Muscle of leg (tissue), 16 donors: ENCODE measurements at places on chromosomes 12 and 14. TPM values are rescaled to one million over a fixed set of nuclear protein-coding genes. Genes with fewer than 3 reads are reported as not detected.

DNA sequence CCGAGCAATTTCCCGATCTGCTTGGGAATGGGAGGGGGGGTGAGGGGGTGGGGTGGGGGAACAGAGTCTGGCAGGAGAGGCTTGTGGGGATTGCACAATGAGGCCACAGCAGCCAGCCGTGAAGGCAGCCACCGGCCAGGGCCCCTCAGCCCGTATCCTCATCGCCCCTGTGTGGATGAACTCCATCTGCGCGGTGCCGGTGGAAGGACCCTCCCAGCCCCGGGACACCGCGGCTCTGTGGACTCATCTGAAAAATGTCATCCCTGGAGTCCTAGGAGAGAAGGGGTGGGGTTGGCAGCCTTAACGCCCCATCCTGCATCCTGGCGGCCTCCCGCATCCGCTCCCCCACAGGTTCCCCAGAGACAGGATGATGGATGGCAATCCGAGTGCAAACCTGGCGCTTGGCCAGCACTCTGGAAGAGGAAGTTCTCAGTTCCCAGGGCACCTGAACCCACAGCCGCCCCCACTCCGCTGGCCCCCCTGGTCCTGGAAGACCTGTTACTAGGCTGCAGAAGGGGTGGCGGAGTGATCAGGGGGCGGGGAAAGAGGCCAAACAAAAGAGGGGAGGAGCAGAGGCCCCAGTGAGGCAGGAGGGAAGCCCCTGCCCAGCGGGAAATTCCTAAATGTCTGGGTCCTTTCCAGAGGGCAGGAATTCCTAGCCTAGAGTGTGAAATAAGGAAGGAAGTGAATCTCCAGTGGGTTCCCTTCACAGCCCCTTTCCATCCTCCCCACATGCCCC lies 1.2 kb upstream of the TNFAIP2 start:
- peaks cover 27% of the 10 kb centered on the region for H3K27me3 ChIP-seq
- H3K4me3 ChIP-seq, result peak overlapping the region; percentile 4
- H3K27ac ChIP-seq, result peak overlapping the region; percentile 97
- peak; percentile 95 for DNase-seq
- peaks cover 7% of the 10 kb centered on the region for H3K36me3 ChIP-seq

GRCh38 chr14:104743461-104744380 lies 9.2 kb upstream of the SIVA1 start:
- peaks cover 59% of the 10 kb centered on the region for H3K36me3 ChIP-seq
- H3K27me3 ChIP-seq, result no peaks in the 10 kb centered on the region

- H3K36me3 ChIP-seq, result no peaks in the 10 kb centered on the region
- H3K4me3 ChIP-seq, result no peak overlapping the region
- DNase-seq, result no peak
- H3K4me1 ChIP-seq, result no peaks in the 10 kb centered on the region
- H3K27me3 ChIP-seq, result no peaks in the 10 kb centered on the region
These were observed 153.9 kb downstream of the RAD51B start for GRCh38 chr14:67973436-67973835.

- no peaks in the 10 kb centered on the region for H3K36me3 ChIP-seq
- H3K4me1 ChIP-seq, result no peaks in the 10 kb centered on the region
- no peak overlapping the region for H3K27ac ChIP-seq
- no peaks in the 10 kb centered on the region for H3K27me3 ChIP-seq
- no peak overlapping the region for H3K4me3 ChIP-seq
These were observed 311.3 kb downstream of the C12orf75 start for GRCh38 chr12:105641749-105642148.

GRCh38 chr12:15527201-15528080 lies 205.1 kb downstream of the PTPRO start:
- H3K36me3 ChIP-seq, result no peaks in the 10 kb centered on the region
- H3K4me1 ChIP-seq, result no peaks in the 10 kb centered on the region
- H3K27ac ChIP-seq, result no peak overlapping the region

DNA sequence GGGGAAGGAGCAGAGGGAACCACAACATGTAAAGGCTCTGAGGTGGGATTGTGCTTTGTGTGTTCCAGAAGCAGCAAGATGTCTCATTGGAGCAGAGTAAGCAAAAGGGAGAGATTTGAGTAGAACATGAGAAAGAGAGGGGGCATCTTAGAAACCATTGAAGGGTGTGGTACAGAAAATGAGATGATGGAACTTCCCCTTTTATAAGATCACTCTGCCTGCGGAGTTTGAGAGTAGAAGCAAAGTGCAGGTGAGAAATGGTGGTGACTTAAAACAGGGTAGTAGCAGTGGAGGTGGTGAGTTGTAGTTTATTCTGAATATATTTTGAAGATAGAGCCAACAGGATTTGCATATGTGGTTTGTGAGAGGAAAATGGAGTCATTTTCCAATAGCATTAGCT lies 56.0 kb downstream of the FBXO34 start:
- DNase-seq, result no peak
- H3K36me3 ChIP-seq, result no peaks in the 10 kb centered on the region
- no peaks in the 10 kb centered on the region for H3K27me3 ChIP-seq
- H3K27ac ChIP-seq, result no peak overlapping the region
- no peaks in the 10 kb centered on the region for H3K4me1 ChIP-seq

DNA sequence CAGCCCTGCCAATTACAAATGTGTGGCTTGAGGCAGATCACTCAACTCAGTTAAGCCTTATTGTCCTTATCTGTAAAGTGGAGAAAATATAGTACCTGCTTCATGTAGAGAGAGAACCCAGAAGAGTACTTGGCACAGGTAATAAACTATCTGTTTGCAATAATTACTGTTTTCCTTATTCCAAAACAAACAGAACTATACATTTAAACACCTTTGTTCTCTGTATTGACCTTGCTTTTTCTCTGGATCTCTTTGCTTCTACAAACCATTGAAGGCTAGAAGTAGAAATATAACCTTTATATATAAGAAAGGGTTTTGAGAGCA lies 70.8 kb upstream of the SRSF5 start:
- H3K36me3 ChIP-seq, result no peaks in the 10 kb centered on the region
- peak overlapping the region; percentile 56 for H3K27ac ChIP-seq
- no peaks in the 10 kb centered on the region for H3K27me3 ChIP-seq
- H3K4me1 ChIP-seq, result peaks cover 49% of the 10 kb centered on the region
- no peak overlapping the region for H3K4me3 ChIP-seq
- no peak for DNase-seq

DNA sequence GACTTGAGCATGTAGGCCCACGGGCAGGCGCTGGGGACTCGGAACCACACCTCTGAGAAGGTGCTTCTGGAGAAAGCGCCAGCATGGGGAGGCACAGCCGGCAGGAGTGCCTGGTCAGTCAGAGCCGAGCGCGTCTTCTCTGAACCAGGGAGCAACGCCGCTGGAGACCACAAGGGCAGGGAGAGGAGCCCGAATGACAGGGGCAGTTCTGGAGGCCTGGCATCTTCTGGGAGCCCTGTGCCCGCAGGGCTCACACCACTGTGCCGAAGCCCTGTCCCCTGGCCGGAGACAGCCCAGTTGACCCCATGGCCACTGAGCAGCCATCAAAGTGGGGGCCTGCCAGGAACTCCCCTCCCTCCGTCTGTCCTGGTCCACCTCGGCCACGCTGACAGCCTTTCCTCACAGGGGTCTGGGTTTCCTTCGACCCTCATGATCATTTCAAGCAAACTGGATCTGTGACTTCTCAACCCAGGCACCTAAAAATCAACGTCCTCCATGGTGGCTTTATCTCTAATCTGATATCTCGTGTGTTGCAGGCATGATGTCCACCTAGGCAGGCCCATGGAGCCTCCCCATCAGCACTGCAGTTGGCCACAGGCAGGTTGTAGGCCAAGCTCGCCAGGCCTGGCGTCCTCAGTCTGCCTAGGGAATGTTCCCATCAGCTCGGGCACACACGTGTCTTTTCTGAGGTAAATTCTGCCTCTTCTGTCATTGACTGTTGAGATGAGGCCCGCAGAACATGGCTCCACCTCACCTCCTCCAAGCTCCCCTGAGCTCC lies 299.3 kb upstream of the RTL1 start:
- no peaks in the 10 kb centered on the region for H3K27me3 ChIP-seq
- no peaks in the 10 kb centered on the region for H3K4me1 ChIP-seq
- H3K36me3 ChIP-seq, result no peaks in the 10 kb centered on the region
- DNase-seq, result no peak

- DNase-seq, result no peak
- H3K27me3 ChIP-seq, result no peaks in the 10 kb centered on the region
- no peak overlapping the region for H3K27ac ChIP-seq
- H3K36me3 ChIP-seq, result no peaks in the 10 kb centered on the region
- H3K4me3 ChIP-seq, result no peak overlapping the region
These were observed 185.5 kb upstream of the ATP2B1 start for GRCh38 chr12:89893972-89894706.

GRCh38 chr12:118061873-118062843 lies 1.2 kb upstream of the WSB2 start:
- peak; percentile 79 for DNase-seq
- H3K36me3 ChIP-seq, result no peaks in the 10 kb centered on the region
- H3K27ac ChIP-seq, result peak overlapping the region; percentile 89
- H3K27me3 ChIP-seq, result no peaks in the 10 kb centered on the region
- peaks cover 15% of the 10 kb centered on the region for H3K4me1 ChIP-seq
- H3K4me3 ChIP-seq, result peak overlapping the region; percentile 66

- no peaks in the 10 kb centered on the region for H3K36me3 ChIP-seq
- peaks cover 62% of the 10 kb centered on the region for H3K4me1 ChIP-seq
- peaks cover 22% of the 10 kb centered on the region for H3K27me3 ChIP-seq
- no peak overlapping the region for H3K27ac ChIP-seq
- no peak for DNase-seq
- H3K4me3 ChIP-seq, result no peak overlapping the region
These were observed 5.1 kb upstream of the DLK1 start for GRCh38 chr14:100721568-100721967.

DNA sequence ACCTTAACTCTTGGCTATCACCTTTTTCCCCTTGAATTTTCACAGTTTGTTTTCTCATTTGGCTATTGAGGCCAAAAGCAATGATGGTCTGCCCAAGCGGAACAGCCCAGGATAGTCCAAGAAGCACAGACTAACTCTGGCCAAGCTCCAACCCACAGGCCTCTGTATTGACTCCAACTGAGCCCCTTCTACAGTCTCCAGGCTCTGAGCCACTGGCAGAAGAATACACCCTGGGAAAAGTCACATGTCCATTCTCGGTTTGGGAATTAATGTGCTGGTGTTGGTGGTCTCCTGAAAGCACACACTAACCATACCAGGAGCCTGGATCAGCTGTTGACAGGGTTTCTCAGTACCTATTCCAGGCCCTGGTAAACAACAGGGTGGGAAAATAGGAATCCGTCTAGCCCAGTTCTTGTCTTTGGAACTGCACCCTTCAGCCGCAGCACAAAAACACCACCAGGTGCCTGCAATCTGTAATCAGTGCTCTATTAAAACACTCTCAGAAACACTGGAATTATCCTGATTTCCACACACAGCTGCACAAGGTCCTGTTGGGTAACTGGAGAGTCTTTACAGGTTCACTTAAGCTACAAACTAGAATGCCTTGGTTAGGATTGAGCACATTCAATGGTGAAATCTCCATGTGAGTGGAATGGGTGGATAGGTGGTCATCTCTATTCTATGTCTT lies 63.6 kb downstream of the STXBP6 start:
- DNase-seq, result peak; percentile 71
- no peak overlapping the region for H3K27ac ChIP-seq
- H3K36me3 ChIP-seq, result peaks cover 5% of the 10 kb centered on the region
- no peaks in the 10 kb centered on the region for H3K27me3 ChIP-seq

GRCh38 chr14:34522496-34522895 lies 17.0 kb downstream of the EAPP start:
- H3K27ac ChIP-seq, result no peak overlapping the region
- H3K27me3 ChIP-seq, result no peaks in the 10 kb centered on the region
- H3K4me1 ChIP-seq, result no peaks in the 10 kb centered on the region

GRCh38 chr12:41507286-41507685 lies 319.2 kb downstream of the PDZRN4 start:
- no peak overlapping the region for H3K27ac ChIP-seq
- H3K27me3 ChIP-seq, result no peaks in the 10 kb centered on the region
- no peak for DNase-seq
- no peaks in the 10 kb centered on the region for H3K4me1 ChIP-seq
- H3K36me3 ChIP-seq, result no peaks in the 10 kb centered on the region

- H3K27ac ChIP-seq, result peak overlapping the region; percentile 52
- H3K4me3 ChIP-seq, result no peak overlapping the region
- no peak for DNase-seq
- no peaks in the 10 kb centered on the region for H3K27me3 ChIP-seq
- no peaks in the 10 kb centered on the region for H3K36me3 ChIP-seq
These were observed 225.5 kb downstream of the ERC1 start for GRCh38 chr12:1216560-1216959.

GRCh38 chr12:26195641-26196420 lies 458 bp downstream of the SSPN start:
- H3K4me3 ChIP-seq, result peak overlapping the region; percentile 83
- H3K27ac ChIP-seq, result peak overlapping the region; percentile 97
- H3K4me1 ChIP-seq, result peaks cover 17% of the 10 kb centered on the region
- no peaks in the 10 kb centered on the region for H3K36me3 ChIP-seq
- DNase-seq, result peak; percentile 77

DNA sequence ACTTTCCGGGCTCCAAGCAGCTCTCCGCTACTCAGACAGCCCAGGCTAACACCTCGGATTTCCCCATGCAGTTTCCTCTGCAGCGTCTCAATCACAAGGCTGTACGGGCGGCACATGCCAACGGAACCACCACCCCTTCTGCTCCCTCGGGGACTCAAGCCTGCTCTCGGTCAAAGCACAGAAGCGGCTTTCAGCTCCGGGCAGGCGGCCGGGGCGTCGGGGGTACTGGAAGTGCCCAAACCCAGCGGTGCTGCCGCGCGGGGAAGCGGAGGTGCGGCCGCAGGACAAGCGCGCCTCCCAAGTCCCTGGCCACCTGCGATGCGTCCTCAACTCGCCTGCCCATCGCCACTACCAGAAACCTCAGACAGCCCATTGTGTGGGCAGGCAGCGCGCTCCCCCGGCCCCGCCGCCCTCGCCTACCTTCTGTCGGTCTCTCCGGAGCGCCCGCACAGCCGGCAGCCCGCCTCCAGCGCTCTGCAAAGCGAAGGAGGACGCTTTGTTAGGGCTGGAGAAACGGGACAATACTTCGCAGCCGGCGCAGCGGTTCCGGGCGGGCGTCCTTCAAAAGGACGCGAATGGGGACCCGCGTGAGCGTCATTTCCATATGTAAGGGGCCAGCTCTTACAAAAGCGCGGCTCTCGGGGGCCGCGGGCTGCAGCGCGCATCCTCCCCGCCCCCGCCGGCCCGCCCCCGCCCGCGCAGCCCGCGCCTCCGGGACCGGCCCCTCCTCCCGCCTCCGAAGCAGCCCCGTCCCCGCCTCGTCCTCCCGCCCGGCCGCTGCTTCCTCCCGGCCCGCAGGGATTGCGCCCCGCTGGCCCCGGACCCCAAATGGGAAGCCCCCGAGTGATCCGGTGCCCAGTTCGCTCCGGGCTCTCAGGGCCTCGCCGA lies 674 bp downstream of the NIN start:
- peak overlapping the region; percentile 84 for H3K4me3 ChIP-seq
- H3K27ac ChIP-seq, result peak overlapping the region; percentile 74
- H3K36me3 ChIP-seq, result peaks cover 11% of the 10 kb centered on the region
- H3K4me1 ChIP-seq, result peaks cover 25% of the 10 kb centered on the region
- peaks cover 2% of the 10 kb centered on the region for H3K27me3 ChIP-seq
- peak; percentile 74 for DNase-seq

Gene GLIPR1L1
- total RNA-seq, result not detected

Gene NYNRIN
- total RNA-seq, result 16.5 TPM

Gene ZDHHC22
- total RNA-seq, result 0.09 TPM

Gene SPX
- total RNA-seq, result 12.9 TPM

Gene C3AR1
- 3.7 TPM for total RNA-seq

Gene GZMH
- 0.40 TPM for total RNA-seq

Gene APOF
- total RNA-seq, result not detected

Gene PLCZ1
- not detected for total RNA-seq

Gene CACNA2D4
- 1.6 TPM for total RNA-seq
